Left lung (tissue), 14 donors: ENCODE measurements at places on chromosomes 5 and 9. TPM values are rescaled to one million over a fixed set of nuclear protein-coding genes. Genes with fewer than 3 reads are reported as not detected.

GRCh38 chr5:167964529-167964928, 326.9 kb upstream of the WWC1 start:
- no peak for DNase-seq

DNA sequence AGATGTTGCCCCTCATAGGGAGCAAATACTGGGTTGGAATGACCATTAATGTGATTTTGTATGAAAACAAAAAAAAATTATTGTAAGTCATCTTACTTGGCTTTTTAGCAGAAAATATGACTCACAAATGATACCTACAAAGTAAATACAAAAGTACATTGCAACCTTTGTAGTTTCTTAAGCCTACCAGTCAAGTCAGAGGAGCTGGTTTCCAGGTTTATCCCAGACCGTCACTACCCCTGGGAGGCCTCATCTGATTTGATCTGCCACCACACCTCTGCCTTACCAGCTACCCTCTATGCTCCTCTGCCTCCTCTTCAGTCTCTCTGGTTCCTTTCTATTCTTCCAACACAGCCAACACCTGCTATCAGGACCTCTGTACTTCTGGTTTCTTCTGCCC, 349.9 kb upstream of the CCNH start:
- DNase-seq, result no peak

DNA sequence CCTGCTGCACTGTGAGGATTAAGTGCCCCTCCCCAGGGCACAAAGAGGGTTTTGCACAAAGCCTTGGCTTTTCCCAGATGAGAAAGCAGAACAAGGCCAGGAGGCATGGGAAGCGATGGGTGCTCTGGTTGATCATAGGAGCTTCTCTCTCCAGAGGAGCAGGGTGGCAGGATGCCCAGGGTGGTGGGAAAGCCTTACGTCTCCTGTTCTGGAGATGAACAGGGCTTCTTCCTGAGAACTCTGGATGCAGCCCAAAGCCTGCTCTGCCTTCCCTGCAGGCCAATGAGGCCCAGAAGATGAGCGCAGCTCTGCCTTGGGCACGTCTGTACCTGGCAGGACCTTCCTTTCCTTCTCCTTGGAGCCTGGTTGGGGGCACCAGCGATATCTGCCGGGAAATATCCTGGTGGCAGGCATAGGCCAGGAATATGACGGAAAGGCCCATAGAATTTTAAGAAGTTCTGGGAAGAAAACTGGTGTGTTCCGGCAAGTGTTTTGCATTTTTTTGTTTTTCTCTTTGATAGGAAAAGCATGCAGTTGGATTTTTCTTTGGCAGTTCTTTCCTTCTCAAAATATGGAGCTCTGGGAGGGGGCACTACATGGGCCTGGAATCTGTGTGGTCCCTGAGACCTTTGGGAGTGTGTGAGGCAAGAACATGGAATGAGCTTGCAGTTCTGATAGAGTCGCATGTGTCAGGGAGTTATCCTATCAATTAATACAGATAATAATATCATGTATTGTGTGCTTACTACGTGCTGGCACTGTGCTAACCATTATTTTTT, 253.2 kb upstream of the KLF4 start:
- no peak for DNase-seq

ANKRD34B gene
- 0.04 TPM for polyA plus RNA-seq

GABBR2 gene
- polyA plus RNA-seq, result 1.00 TPM

CLIC3 gene
- polyA plus RNA-seq, result 39.5 TPM

ADAMTS16 gene
- polyA plus RNA-seq, result 0.86 TPM
